ENCODE measurements at places on chromosomes 7 and 10.
A peak's percentile ranks its signal among the peaks of the same experiment; 100 is the strongest.

GRCh38 chr10:88439932-88440331 lies 143.2 kb downstream of the RNLS start:
- DNase-seq: no peak

- DNase-seq: no peak
Measured at GRCh38 chr10:110923856-110924493, 4.6 kb downstream of the SHOC2 start.

GRCh38 chr7:80439894-80440821 lies 71.7 kb downstream of the GNAT3 start:
- DNase-seq: no peak

- DNase-seq: no peak
Measured at GRCh38 chr7:28754027-28754426, 204.1 kb downstream of the TRIL start.

DNA sequence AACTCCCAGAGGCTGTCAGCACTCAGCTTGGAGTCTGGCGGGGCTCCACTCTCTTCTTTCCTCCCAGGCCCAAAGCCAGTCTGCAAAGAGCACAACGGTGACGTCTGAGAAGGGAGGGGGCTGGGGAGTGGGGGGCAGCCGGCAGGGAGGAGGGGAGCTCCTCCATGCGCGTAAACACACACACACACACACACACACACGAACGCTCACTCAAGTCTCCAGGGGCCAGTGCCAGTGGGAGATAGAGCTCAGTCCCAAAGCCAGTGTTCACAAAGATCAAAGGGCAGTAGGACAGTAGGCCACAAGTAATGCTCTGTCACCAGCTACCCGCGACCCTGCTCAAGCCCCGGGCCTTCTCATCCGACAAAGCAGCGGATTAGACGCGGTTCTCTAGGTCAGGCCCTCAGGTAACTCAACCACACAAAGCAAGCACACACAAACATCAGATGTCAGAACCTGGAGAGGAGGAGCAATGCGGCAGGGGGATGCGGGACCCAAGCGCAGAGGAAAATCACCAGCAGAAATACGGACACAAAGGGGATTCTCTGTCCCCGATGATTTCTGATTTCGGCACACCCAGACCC lies 19.9 kb downstream of the TCAF1 start:
- peak; percentile 78 for DNase-seq

All from NCI-H2171 treated with DMSO at 0.1 percent for 48 hours (cell line).